ENCODE measurements at places on chromosomes 7 and 10.

DNA sequence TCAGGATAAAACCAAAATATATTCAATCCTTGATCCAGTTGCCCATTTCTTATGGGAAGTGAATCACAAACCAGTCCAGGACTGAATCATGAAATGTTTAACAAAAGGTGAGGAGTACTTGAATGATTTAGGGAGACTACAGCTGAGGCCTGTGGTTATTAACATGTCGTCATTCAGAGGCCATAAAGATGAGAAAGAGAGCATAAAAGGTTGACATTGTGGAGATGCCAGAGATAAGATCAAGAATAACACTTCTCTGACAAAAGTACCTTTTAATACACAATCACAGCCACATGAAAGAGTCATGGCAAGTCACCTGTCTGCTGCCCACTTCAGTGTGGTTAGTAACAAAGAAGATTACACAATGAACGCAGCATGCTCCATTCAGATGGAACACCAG is 1195.7 kb upstream of the SORCS1 start:
- DNase-seq: peak; percentile 27

DNA sequence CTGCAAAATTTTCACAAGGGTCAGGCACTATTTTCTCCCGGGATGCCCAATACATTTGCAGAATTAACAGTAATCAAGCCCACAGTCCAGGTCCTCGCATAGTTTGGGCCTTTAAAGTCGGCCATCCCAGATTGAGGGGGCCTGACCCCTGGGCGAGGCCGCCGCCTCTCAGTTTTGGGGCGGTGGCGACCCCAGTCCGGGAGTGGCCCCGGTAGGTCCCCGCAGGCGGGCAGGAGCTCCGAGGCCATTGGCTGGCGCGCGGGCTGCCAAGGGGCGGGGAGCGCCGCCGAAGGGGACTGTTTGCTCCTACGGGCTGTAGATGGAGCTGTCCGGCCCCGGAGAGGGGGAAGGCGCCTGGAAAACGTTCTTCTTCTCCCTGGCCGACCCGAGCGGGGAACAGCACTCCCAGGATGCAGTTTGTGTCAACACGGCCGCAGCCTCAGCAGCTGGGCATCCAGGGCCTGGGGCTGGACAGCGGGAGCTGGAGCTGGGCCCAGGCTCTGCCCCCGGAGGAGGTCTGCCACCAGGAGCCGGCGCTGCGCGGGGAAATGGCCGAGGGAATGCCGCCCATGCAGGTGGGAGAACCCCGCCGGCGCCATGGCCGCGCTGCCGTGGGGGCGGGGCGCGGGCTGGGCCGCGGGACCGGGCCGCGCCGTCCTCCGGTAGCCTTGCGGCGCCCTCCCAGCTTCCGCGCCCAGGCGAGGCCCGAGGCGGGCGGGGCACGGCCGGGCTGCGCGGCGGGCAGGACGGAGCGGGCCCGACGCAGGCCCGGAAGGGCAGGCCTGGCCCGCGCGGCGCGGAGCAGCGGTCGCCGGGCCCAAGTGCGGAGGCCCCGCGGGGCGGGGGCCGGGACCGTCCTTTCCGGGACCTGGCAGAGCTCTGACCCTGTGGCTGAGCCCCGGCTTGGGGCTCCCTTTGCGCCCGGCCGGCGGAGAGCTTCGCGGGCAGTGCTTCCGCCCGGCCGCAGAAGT is at the start of gene ZNF282:
TSS of gene ZNF282 (plus strand) at position 367 of the 971 bp plus-strand sequence. CDS start at position 411, 44 bp downstream.
- peak; percentile 88 for DNase-seq

GRCh38 chr7:91883676-91884362 is 3.3 kb upstream of the MTERF1 start:
- DNase-seq: no peak

DNA sequence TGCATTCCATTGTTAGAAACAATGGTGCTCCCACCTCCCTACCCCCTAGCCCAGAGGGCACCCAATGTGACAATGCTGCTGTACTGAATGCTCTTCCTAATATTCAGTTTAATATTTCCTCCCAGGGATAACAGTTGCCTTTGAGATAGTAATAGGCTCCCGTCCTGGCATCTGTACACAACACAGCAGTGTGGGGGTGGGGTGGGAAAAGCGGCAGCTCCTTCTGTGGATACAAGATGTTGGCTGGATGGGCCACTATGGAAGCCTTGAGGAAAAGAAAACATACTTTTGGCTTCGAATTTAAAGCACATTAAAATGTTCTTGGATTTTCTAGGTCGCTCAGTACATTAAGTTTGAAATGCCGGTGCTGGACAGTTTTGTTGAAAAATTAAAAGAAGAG is 9.2 kb upstream of the ZNF22 start:
- no peak for DNase-seq

GRCh38 chr7:66142334-66142733 is 27.7 kb downstream of the CRCP start:
- no peak for DNase-seq

DNA sequence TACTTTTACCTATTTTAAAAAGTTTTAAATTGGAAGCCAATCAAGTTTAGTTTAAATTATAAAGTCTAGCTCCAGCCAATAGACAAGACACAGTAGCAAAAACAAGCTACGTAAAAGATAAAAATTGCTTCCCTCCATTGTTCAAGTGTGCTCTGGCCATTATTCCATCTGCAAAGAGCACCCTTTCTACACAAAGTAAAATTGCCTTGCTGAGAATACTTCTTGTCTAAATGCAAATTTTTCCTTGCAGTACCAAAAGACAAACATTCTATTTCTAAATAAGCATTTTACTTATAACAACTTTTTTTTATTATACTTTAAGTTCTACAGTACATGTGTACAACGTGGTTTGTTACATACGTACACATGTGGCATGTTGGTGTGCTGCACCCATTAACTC is 75.9 kb upstream of the ZNF746 start:
- no peak for DNase-seq

DNA sequence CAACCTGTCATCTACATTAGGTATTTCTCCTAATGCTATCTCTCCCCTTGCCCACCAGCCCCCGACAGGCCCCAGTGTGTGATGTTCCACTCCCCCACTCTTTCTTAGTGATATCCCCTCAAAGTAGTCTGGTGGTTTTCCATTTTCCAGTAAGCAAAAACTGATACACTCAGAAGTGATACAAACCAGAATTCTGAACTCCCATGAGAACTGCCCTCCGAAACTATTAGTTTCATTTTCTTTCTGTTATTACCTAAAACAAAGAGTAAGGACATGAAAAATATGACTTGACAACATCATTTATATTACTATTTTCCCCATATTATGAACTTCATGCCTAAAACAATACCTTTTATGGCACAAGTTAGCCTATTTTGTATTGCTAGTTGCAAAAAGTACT is 175.0 kb downstream of the OTUD1 start:
- no peak for DNase-seq

DNA sequence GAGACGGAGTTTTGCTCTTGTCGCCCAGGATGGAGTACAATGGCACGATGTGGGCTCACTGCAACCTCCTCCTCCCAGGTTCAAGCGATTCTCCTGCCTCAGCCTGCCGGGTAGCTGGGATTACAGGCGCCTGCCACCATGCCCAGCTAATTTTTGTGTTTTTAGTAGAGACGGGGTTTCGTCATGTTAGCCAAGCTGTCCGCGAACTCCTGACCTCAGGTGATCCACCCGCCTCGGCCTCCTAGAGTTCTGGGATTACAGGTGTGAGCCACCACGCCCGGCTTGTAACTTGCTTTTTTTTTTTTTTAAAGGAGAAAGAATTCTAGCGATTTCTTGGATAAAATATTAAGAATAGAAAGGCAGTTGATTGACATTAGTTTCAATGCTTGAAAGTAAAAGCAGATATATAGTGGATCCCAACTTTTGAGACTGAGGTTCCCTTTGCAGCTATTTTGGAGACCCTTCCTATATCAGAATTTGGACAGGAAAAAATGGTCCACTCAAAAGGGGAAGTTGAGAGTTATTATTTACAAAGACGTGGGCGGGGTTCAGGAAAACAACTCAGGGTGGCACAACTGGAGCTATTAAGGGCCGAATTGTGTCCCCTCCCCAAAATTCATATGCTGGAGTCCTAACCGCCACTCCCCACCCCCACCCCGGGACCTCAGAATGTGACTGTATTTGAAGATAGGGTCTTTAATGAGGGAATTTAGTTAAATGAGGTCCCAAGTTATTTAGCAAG is 1.3 kb upstream of the ERCC6 start:
- DNase-seq: no peak

DNA sequence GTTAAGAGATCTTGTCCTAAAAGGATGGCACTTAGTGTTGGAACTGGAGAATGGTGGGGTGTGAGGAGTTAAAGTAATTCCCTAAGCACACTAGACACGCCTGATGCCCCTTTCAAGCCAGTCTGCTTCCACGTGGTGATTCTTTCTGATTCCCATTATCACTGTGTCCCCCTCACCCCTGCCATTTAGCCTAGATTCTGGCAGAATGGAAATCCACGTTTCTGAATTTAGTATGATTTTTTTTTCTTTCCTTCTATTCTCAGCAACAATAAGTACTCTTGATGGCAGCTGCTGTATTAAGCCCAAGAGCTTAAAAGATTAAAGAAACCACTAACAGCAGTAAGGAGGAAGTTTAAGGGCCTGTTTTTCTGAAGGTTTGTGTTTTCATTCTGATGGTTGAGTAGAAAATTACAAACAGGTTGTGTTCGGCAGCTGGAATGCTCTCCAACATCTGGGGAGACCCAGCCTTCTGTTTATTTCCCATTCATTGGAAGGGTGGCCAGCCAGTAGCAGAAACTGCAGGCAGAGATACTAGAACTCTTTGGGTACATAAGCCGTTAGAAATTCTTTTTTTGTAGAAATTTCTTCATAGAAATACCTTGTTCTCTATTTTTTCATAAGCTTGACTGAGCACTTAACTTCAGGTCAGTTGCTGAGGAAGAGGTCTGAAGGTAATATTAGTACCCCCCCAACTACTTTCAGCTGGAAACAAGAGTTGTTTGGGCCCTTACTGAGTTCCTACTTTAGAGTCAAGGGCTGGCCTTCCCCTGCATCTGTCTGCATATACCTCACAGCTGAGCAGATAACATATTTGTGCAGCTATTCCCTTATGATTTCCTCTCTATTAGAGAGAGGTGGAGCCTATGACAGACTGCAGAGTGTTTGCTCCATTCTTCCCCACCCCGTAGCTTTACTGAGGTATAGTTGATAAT is 355.1 kb downstream of the AUTS2 start:
- DNase-seq: peak; percentile 20

GRCh38 chr10:22684699-22685098 is 29.7 kb downstream of the PIP4K2A start:
- DNase-seq: no peak

DNA sequence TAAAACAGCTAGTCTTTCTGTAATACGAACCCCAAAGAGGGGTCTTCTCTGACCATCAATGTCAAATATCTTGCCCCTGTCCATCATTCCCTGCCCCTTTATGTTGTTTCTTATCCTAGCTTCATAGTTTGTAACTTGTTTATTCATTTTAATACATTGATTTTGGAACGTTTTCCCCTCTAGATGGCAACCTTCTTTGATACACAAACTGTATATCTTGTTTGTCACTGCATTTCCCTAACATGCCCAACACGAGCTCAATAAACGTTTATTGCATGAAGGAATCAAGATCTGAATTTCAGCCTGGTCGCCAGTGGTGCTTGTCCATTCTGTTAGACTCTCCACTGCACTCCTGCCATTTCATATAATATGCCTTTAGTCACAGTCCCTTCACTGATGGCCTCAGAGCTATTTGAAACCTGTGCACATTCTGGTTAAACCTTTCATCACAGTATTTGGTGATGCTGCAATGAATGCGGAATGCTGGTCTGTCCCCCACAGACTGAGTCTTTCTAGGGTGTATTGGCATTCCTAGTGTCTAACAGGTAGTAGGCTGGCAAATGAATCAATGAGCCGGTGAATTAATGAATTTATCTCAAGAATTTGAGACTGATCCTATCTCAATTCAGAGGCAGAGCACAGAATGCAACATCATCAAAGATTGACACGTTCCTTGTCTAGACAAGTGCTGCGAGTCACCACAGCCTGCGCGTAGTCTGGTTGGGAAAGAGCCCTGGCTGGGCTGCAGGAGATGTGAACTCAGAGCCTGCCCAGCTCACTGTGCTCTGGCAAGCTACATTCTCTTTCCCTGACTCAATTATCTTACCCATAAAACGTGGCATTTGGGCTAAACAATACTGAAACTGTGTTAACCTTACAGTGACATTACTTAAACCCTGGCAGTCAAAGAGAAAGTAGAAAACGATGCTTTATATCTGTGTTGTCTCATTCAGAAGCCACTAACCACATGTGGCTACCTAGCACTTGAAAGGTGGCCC is 55.2 kb upstream of the FRMD4A start:
- peak; percentile 94 for DNase-seq

- peak; percentile 21 for DNase-seq
Observed at GRCh38 chr7:114979388-114979787, 57.5 kb downstream of the MDFIC start.

GRCh38 chr7:128398016-128398840 is 11.6 kb downstream of the IMPDH1 start:
- peak; percentile 37 for DNase-seq

DNA sequence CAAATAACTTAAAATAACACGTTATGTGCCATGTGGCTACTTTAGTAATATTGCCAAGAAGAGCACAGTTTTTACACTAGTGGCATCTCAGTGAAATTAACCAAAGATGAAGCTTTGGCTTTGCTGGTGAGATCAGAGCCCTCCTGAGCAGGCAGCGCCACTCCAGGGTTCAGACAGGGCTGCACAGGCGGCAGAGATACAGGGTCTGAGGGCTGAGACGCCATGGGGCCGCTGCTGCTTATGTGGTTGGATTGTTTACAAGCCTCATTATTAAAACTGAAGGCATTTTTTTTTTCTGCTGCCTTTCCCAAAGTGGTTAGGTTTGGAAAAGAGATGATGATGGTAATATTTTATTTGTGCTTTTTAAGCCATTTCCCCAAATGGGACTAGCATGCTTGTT is 68.8 kb upstream of the DNAJB6 start:
- no peak for DNase-seq

GRCh38 chr10:66723608-66724400 is 202.0 kb upstream of the LRRTM3 start:
- DNase-seq: no peak

DNA sequence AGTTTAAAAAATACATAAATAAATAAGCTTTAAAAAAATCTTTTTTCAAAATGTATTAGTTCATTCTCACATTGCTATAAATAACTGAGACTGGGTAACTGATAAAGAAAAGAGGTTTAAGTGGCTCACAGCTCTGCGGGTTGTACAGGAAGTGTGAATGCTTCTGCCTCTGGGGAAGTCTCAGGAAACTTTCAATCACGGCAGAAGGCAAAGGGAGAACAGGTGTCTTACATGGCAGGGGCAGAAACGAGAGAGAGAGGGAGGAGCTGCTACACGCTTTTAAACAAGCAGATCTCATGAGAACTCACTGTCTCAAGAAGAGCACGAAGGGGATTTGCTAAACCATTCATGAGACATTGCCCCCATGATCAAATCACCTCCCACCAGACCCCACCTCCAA is 114.6 kb downstream of the DNAJC1 start:
- no peak for DNase-seq

DNA sequence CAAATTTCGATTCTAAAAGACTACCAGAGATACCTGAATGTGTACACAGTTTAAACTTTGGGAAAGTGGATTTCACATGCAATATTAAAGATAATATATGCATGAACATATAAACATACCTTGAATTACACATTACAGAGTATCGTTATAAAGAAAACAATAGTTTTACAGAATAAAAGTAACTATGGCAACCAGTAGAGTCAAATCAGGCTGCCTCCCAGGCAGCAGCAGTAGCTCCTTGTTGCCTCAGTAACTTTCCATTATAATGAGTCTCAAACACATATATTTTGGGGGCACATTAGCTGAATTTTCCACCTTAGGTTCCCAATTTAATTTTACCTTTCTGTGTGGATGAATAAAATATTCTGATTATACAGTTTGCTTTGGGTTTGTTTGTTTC is 164.4 kb upstream of the FEZF1 start:
- DNase-seq: no peak

GRCh38 chr10:99711129-99711719 is 20.7 kb downstream of the COX15 start:
- peak; percentile 79 for DNase-seq

GRCh38 chr10:112562809-112563663 is 116.0 kb downstream of the VTI1A start:
- DNase-seq: no peak

Data from AG10803 (cell line).